ENCODE measurements at places on chromosomes 16 and 17.

DNA sequence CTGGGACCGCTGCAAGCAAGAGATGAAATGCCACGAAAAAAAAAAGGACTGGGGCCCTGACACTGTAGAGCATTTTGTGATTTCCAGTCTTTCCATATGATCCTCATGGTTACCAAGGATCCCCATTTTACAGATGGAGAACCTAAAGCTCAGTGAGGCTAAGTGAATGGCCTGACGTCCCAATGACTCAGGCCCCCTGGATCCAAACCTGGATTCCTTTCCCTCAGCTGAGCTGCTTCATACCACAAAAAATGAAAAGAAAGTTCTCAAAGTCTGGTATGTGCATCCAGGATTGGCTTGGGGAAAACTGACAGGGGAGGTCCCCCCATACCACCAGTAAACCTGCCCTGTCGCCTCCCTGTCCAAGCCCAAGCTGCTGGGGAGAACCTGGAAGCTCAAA lies 80.5 kb downstream of the TEX14 start:
- DNase-seq = no peak

DNA sequence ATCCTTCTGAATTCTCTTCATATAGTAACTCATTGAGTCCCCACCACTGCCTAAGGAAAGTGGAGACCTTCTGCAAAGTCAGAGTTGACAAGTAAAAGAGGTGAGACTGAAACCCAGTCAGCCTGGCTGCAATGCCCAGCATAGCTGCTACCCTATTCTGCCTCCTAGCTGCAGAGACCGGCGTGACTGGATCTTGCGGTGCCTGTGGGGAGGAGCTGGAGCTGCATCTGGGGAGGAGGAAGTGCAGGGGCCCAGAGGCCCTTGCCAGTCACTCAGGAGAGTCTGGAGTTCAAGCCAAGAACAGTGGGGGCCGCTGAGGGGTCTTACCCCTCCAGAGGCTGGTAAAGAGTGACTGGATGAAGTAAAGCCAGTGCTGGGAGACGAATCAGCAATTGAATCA lies 35.0 kb upstream of the ZNF423 start:
- DNase-seq = no peak

- DNase-seq = no peak
Measured at GRCh38 chr16:2985462-2985861, 5.2 kb upstream of the PKMYT1 start.

DNA sequence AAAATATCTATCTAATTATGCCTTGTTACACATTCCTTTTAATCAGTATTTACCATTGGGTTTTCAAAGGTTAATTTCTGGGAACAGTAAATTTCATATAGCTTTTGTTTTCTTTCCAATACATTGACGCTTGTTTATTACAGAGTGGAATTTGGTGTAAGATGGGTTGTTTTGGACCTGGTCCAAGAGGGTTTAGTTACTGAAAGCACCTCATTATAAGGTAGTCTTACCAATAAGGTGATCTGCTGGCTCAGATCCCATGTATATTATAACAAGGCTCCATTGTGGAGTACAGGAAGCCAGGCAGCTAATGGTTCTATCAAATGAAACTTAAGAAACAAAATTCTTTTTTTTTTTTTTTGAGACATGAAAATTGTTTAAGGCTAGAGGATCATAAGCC lies 87.3 kb upstream of the NACA2 start:
- no peak for DNase-seq

- DNase-seq = no peak
Measured at GRCh38 chr17:81489012-81489997, 23.3 kb downstream of the ACTG1 start.

DNA sequence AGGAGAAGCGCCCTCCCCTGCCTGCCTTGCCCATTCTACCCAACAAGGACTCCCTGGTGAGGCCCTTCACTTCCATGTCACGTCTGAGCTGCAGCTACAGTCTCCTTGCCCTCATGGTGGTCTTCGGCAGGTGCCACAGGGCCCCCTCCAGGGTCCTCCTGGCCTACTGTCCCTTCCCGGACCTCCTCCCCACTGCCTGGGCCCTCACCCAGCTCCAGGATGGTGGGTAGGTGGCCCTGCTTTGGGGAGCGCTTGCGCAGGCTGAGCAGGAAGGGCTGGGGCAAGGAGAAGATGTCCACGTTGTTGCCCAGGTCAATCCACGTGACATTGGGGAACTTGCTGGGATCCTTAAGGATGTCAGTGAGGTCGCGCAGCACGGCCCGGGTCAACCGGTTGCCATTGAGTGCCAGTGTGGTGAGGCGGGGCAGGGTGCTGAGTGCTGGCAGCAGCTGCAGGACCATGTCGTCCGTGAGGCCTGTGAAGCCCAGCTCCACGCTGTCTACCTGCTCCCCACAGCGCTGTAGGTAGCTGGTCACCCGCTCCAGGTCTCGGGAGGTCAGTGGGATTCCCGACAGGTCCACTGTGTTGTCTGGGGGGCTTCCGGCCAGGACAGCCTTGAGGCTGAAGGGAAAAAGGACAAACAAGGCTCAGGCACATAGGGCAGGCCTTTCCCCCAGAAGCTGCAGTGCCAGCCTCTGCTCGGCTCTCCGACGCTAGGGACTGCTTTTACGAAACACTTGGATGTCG lies 28.3 kb downstream of the TRPV2 start:
- no peak for DNase-seq

DNA sequence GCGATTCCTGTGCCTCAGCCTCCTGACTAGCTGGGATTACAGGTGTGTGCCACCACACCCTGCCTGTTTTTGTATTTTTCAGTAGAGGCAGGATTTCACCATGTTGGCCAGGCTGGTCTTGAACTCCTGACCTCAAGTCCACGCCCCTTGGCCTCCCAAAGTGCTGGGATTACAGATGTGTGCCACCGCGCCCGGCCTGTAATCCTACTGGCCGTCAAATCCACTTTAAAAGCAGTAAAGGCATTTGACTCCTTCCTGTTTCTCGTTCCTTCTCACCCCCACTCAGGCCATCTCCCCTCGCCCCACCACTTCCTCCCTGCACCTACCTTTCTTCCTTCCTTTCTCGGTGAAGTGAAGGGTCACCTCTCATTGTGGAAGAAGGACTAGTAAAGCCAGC lies 69.4 kb upstream of the CREBBP start:
- no peak for DNase-seq

- peak; percentile 50 for DNase-seq
Measured at GRCh38 chr17:40915721-40916256, 21.7 kb downstream of the KRT23 start.

DNA sequence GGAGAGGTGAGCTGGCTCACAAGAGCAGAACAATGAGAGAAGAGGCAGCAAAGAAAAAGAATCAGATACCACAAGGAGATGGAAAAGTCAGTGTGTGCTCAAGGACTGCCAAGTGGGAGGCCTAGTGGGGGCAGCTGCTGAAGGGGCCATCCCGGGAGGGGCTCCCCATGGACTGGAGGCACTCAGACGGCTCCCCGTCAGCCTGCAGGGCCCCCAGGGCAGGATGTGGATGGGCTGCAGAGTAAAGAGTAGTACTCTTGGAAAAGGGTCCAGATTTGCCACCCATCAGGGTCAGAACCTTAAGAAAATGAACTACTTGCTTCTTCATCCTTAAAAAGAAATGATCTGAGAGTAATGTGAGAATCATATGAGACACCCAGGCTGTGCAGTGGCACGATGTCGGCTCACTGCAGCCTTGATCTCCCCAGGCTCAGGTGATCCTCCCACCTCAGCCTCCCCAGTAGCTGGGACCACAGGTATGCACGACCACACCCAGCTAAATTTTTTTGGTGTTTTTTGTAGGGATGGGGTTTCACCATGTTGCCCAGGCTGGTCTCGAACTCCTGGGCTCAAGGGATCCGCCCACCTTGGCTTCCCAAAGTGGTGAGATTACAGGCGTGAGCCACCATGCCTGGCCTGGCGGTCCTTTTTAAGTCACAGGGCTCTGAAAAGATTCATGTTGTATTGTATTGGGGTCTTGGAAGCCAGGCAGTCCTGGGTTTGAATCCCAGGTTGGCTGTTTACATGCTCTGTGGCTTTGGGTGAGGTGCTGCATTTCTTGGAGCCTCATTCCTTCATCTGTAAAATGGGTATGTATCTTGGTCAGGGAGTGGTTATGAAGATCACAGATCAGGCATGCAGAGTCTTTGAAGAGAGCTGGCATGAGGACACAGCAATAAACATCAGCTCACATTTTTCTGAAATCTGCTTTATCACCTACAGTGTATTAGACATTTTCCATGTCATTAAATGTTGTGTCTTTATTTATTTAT lies 15.1 kb downstream of the ACSF2 start:
- no peak for DNase-seq

DNA sequence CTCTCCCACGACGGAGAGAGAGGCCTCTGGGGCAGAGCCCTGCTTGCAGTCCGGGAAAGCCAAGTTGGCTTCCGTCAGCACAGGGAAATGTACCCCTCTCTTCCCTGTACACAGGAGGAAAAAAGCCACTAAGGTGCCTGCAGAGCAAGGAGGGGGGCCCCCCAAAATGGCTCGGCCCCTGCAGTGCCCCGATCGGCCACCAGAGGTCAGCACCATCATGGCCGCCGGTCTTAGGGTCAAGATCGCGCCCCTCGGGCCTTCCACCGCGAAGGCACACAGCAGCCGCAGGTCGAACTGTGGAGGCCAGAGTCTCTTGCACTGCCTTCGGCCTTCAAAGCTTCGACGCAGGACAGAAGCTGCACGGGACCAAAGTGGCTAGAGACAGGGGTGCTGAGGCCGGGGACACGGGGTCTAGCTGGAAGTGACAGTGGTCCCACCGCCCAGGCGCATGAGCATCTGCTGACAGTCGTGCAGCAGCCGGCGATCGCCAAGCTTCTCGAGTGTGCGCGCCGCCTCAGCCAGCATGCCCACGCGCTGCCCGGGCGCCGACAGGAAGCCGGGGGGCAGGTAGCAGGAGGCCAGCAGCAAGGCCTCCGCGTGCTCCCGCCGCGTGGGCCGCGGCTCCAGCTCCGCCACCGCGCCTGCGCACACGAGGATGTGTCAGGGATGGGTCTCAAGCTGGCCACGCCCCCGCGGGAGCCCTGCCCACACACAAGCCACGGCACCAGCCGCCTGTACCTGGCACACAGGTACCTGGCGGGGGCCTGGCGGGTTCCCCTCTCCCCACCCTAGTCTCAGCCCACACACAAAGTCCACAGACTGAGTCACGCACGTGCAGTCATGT lies 24.4 kb downstream of the SREBF1 start:
- DNase-seq = peak; percentile 61

- no peak for DNase-seq
Measured at GRCh38 chr16:4378999-4379690, 7.5 kb downstream of the VASN start.

- peak; percentile 51 for DNase-seq
Measured at GRCh38 chr17:45021607-45022287, 29.7 kb downstream of the DCAKD start.

DNA sequence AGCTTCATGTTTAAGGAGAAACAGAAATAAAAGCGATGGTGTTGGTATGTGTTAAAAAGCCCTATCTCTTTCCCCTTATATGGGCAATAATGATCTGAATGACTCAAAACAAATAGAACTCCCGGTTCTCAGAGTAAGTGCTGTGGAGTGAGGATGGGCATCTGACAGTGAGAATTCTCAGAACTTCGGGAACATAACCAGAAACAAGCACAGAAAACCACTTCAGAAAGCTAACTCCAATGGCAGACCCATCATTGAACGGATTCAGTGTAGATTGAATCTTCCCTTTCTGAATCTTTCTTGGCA lies 67.2 kb downstream of the CDH8 start:
- DNase-seq = no peak

GRCh38 chr17:49556223-49556943 lies 19.3 kb upstream of the NXPH3 start:
- DNase-seq = peak; percentile 62

DNA sequence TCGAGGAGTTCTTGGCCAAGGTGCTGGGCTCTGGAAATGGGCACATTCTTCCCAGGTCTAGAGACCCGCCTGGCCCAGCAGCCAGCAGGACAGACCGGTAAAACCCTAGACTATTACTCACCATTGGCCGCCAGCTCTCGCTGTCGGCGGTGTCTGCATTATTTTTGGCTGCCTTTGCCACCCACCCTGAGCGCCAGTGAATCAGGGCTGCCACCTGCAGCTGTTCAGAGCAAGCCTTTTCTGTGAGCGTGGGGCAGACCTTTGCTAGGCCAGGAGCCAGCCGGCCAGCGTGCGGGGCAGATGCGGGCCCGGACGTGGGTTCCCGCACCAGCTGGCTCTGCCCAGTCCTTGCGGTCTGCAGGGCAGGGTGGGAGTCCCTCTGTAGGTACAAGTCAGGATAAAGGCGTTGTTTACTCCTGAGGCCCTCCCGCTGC lies 15.8 kb upstream of the CLEC18A start:
- DNase-seq = no peak

DNA sequence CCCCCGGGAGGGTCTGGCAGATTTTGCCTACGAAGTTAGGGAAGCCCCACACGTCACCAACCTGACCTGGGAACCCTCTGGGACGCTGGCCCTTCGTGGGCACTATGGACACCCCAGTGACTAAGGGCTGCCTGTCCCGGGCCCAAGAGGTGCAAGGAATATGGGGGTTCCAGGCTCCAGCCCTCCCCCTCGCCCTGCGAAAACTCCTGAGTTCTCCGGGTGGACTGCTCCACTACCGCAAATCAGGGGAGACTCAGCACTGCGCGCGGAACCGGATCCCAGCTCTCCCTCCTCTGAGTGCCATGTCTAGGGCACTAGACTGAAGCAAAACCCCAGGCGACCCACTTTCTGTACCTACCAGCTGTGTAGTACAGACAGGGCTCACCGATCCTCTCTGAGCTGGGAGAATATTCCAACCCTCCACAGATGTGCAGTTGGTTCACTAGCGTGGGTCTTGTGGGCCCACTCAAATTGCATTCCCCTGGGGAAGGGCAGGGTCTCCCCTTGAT lies at the start of gene ARL5C:
TSS of gene ARL5C (minus strand) at position 321 of the 509 bp plus-strand sequence. CDS start 401 bp downstream, outside the sequence.
- DNase-seq = no peak

- DNase-seq = no peak
Measured at GRCh38 chr16:74747-75334, 2.4 kb upstream of the RHBDF1 start.

GRCh38 chr17:36829676-36830075 lies 107.6 kb upstream of the LHX1 start:
- DNase-seq = no peak

GRCh38 chr16:31452631-31453106 lies 6.6 kb upstream of the ARMC5 start:
- peak; percentile 94 for DNase-seq

GRCh38 chr16:30418350-30419181 lies 11.2 kb downstream of the ZNF771 start:
- no peak for DNase-seq

GRCh38 chr17:49587366-49588073 lies 11.8 kb downstream of the NXPH3 start:
- no peak for DNase-seq

DNA sequence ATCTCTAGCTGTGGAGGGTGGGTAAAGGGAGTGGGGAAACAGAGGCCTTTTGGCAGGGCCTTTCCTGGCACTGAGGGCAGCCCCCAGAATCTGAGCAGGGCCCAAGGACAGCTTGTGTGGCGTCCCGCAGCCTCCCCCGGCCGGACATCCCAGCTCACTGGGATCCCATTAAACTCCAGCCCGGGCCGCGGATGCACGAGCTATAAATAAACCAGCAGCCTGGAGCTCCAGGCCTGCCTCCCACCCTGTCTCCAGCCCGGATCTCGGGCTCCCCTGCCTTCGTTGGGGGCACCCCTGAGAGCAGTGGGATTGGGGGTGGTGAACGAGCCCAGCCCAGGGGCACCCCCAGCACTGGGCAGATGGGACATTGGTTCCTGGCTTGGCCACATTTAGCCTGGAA lies 13.8 kb upstream of the AATK start:
- no peak for DNase-seq

- peak; percentile 72 for DNase-seq
Measured at GRCh38 chr16:56617212-56618085, 8.1 kb upstream of the MT1E start.
